T1000 (cell line): ENCODE measurements at places on chromosomes 13 and 19.
A peak's percentile ranks its signal among the peaks of the same experiment; 100 is the strongest.

DNA sequence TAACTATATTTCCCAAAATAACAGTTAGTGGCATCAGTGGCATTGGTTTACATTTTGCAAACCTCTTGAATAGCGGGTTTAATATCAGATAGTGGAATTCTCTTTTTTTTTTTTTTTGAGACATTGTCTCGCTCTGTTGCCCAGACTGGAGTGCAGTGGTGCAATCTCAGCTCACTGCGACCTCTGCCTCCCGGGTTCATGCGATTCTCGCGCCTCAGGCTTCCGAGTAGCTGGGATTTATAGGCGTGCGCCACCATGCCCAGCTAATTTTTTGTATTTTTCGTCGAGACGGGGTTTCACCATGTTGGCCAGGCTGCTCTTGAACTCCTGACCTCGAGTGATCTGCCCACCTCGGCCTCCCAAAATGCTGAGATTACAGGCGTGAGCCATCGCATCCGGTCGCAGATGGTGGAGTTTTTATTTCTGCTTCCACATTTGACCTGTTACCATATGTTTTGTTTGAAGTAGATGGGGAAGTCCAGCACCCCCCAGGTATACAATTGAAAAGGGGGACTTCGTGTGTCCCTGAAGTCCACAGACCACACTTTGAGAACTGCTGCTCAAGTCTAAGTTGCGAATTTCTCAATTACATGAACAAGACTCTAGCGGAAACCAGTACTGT, 40.5 kb upstream of the XPO4 start:
- no peak for DNase-seq

- no peak for DNase-seq
These were observed 6.2 kb downstream of the GFY start for GRCh38 chr19:49431330-49431749.

DNA sequence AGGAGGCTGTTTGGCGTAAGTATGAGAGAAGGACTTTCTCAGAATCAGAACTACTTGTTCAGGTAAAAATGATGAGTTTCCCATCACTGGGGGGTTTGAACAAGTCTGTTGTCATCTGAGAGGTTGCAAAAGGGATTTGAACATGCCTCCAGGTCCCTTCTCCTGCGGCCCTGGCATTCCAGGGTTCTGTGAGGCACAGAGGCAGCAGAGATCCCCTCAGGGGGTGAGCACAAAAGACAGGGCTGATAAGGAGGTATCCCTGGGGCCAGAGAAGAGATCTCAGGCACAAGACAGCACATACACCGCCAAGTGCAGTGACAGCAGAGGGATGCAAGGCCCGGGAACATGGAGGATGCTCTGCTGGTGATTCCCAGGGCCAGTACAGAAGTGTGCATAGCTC, 275.8 kb upstream of the TSHZ3 start:
- DNase-seq = no peak

DNA sequence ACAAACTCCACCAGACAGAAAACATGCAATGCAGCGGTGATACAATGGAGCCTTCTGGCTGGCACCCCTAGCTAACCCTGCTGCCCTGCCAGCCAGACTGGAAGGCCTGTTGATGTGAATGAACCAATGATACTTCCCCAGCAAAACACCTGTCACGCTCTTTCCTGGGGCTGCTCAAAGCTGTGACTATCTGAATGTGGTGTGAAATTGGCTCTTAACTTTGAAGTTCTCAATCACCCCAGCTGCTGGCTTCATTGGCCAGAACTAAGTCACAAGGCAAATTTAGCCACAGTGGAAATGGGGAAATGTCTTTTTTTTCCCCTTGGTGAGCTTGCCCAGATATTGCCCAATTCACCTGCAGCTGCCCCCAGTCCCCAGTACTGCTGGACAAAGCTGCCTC, 147.3 kb downstream of the SLC7A1 start:
- no peak for DNase-seq

GRCh38 chr19:28505933-28506332, 707.0 kb downstream of the UQCRFS1 start:
- DNase-seq = no peak

DNA sequence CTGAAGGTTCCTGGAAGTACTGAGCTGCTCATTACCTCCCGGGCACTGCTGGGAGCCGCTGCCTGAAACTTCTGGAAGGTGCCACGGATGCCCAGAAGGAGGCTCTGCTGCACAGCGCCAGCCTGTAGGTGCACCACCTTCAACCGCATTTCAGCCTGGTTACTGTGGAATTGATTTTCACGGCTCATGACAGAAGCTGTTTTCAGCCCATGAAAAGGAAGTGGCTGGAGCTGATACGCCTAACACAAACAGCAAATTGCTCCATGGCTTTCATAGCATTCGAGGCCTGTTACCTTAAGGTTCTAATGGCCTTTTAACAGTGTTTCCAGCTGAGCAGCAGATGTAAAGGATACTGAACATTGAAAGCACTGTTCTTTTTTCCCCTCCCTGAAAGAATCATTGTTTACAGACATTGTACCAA, 22.0 kb downstream of the GPC6 start:
- no peak for DNase-seq

DNA sequence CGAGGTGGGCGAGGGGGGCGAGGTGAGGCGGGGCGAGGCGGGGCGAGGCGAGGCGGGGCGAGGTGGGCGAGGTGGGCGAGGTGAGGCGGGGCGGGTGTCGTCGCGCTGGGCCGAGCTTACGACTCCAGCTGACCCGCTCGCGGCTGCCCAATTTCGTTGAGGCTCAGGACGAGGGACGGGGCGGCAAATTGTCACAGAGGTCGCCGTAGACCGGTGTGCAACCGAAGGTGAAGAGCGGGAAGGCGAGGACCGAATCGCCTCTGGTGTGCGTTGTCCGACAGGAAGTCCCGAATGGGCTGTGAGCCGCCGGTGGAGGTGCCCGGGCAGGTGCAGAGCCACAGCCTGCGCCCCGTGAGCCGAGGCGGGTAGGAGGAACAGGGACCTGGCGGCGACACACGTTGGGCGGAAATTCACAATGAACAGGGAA, at the start of gene LACC1:
Gene LACC1 (plus strand): TSS at position 150 of the 427 bp plus-strand sequence. CDS start 1,082 bp downstream, outside the sequence.
- DNase-seq = no peak

- no peak for DNase-seq
These were observed 805 bp downstream of the ZNF461 start for GRCh38 chr19:36665832-36666231.

- no peak for DNase-seq
These were observed 3.0 kb downstream of the ENOX1 start for GRCh38 chr13:43783820-43784219.

GRCh38 chr19:10603873-10604459, 16.9 kb upstream of the AP1M2 start:
- DNase-seq = no peak

GRCh38 chr13:50574731-50575130, 268.8 kb downstream of the DLEU7 start:
- no peak for DNase-seq

DNA sequence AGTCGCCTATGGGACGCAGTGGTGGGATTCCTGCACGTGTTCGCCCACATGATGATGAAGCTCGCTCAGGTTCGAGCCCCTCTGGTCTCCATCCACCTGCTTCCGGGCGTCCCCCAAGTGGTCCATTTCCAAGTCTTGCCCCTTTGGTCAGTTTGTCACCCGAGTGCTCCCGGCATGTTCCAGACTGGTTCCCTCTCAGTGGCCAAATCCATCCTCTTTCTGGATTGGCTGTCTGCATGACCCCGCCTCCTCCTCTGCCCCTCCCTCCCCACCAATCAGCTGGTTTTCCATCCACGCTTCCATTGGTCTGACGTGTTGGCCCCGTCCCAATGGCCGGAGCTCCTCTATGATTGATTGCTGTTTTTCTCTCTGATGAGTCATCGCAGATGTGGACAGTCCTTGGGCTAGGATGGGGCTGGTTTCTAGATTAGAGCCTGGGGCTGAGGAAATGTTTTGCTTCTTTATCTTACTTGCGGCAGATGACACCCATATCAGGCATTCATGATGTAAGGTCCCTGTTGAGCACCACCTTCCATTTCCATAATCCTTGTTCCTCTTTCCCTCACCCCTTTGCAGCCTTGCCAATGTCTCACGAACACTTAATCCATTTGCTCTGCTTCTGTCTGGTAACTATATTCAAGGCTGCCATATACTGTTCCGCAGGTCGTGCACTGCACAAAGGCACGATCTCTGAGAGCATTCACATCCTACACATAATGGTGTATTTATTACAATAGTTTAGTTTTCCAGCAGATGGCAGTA, 73.8 kb downstream of the MAP4K1 start:
- peak; percentile 60 for DNase-seq

DNA sequence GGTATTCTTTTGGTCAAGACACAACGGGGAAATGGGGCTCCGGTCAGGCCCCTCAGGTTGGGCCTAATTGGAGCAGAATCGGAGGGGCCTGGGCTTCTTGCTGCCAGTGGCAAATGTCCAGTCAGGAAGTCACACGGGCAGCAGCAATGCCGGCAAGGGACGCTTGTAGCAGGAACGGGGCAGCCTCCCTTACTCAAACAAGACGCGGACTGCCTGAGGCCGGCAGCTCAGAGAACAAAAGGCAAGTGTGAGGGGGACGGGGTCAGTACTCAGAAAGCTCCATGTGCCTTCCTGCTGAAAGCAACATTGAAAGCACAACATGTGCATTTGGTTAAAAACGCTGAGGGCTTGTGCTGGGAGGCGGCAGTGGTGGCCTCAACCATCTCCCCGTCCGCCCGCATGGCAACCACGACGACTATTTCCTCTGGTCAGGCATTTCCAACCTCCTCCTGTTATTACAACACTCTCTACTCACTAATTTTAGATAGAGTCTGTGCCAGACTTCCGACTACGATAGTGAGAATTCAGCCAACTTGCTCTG, 20.5 kb upstream of the RASA3 start:
- DNase-seq = no peak

GRCh38 chr19:38670921-38671398, 23.5 kb downstream of the ACTN4 start:
- DNase-seq = no peak

DNA sequence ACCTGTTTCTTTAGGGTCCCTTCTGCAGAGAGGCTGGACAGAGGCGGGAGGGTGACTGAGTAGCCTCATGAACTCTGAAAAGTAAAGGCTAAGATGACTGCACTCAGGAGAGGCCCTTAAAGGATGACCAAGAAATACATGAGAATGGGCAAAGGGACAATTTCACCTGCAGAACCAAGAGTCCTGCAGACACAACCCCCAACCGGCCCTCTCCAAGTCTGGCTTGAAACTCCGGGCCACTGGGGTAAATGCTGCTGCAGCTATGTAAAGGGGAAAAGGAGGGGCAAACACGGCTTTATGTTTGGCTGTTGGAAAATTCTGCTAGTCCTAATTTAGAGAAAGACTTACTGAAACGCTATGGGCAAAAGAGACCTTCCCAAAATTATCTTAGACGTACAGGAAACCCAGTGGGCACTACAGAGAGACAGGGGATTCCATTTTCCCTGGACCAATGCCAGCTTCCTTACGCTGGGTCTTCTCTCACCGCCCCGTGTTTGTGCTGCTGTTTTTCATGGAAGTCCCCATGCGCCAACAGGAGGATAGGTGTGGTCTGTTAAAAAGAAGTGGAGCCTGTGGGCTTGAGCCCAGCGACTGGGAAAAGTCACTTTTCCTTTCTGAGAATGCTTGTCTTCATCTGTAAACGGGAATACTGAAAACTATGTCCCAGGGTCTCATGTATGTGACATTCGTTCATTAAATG, 10.6 kb downstream of the COL4A2 start:
- DNase-seq = no peak

- DNase-seq = no peak
These were observed 23.5 kb downstream of the LGALS16 start for GRCh38 chr19:39679056-39679790.

- no peak for DNase-seq
These were observed 385.2 kb downstream of the PCDH20 start for GRCh38 chr13:61030445-61030844.

- peak; percentile 44 for DNase-seq
These were observed 26.8 kb upstream of the UBE2L5 start for GRCh38 chr13:30395192-30396158.
